ENCODE measurements at places on chromosomes 12 and 14.
A peak's percentile ranks its signal among the peaks of the same experiment; 100 is the strongest.

GRCh38 chr14:103071544-103072251, 12.3 kb upstream of the LBHD2 start:
- no peak for DNase-seq

DNA sequence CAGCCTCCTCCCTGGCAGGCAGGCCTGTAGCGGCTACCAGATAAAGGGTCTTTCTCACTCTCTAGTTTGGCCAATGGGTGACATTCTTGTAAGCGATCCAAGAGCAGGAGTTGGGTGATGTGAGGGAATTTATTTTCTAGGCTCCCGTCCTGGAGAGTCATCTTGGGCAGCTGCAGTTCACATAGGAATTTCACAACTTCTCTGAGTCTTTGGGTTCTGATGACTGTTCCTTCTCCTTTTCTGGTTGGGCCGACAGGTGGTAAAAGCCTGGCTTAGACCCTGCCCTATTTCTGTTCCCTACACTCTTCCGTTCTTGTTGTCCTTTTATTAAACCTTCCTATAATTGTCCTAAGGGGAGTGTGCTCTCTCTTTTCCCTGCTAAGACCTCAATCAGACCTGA, 42.6 kb upstream of the POC1B start:
- DNase-seq: no peak

GRCh38 chr12:110170535-110171185, 46.5 kb downstream of the IFT81 start:
- no peak for DNase-seq

DNA sequence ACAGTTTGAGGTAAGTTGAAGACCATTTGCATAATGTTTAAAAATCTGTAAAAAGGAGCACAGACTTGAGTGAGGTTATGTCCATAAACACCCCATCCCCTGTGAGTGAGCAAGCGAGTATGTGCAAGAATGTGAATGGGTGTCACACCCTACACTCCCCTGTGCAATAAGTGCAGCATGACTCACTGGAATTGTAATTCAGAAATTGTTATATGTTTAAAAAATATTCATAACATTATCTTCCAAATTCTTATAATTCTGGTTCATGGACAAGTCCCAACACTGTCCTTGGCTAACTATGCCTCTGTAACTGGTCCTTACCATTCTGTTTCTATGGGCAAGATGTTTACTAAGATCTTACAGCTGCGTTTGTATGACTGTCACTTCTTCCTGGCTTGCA, 207.8 kb upstream of the FAR2 start:
- DNase-seq: no peak

DNA sequence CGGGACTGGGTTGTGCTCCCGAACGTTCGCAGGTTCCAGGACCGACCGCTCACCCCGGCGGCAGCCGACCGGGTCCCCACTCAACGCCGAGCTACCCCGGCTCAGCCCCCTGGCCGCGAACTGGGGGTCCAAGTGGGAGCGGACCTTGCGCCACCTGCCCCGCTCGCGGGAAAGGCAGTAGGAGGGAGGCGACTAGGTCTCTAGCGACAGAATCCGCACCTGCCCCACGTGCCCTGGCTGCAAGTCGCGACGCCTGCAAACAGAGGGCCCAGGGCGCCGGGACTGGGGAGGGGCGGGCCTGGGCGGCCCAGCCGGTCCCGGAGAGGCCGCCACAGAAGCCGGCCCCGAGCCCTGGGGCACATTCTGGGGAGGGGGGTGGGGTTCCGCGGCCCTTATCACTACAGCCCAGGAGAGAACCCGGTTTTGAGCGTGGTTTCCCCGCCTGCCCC, 239.2 kb upstream of the CPNE8 start:
- DNase-seq: no peak

DNA sequence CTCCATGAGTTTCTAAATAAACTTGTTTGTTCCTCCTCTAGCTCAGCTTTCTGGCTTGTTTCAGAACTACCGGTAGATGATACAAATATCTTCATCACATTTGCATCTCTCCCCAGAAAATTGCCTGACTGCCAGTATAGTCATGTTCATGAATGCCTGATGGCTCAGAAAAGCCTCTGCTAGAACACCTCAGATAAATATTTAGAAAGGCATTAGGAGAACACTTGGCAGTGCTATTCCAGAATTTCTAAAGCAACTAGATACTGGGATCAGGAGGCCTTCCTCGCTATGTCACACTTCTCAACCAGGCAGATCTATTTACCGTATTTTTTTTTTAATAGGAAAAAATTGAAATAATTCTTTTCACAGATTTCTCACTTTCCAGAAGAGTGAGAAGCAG, 32.3 kb upstream of the KRAS start:
- no peak for DNase-seq

- no peak for DNase-seq
These were observed 15.1 kb downstream of the BMAL2 start for GRCh38 chr12:27347779-27348178.

- DNase-seq: no peak
These were observed 73.8 kb downstream of the KIAA0586 start for GRCh38 chr14:58501214-58501816.

DNA sequence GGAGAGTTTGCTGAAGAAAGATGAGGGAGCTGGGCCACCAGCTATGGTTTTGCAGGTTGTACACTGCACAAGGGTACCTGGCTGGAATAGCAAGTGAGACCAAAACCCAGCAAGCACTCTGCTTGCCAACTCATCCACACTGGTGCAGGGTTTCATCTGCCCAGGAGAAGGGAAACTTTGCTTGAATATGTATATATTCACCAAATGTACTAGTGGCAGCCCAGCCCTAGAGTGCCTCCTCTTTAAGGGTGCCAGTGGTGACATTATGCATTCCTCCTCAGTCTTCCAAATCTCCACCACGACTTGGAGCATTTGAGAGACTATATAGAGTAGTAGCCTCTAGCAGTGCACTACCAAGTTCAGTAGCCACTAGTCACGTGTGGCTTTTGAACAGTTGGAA, 136.8 kb downstream of the LLPH start:
- DNase-seq: no peak

DNA sequence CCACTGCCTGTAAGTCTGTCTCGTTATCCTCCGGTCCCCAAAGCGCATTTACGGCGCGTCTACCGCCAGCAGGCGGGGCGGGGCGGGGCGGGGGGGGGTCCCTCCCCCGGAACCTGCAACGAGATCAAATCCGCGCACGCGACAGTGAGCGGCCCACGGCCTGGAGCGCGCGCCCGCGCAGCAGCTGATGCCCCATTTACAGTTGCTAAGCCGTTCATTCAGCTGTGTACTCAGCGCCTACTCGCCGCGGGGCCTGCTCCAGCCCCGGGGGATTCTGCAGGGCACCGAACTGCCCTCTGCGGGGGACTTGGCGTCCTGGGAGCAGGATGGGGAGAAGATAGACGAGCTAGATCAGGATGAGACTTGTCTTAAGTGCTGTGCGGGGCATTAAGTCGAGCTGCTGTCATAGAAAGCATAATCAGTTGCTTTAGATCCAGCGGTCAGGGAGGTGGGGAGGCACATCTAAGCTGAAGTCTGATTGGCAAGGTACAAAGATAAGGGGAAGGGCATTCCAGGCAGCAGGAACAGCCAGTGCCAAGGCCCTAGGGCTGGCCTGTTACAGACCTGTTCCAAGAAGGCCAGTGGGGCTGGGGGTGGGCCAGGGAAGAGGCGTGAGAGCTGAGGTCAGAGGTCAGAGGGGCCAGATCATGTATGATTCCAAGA, 1.4 kb upstream of the CCDC85C start:
- DNase-seq: peak; percentile 55

All from occipital lobe (tissue), 3 donors.